ENCODE measurements at places on chromosomes 1 and 21.

- DNase-seq = no peak
Measured at GRCh38 chr1:98975113-98975512, 29.5 kb downstream of the PLPPR5 start.

- no peak for DNase-seq
Measured at GRCh38 chr1:183850852-183851251, 45.9 kb downstream of the RGL1 start.

GRCh38 chr1:78298349-78298748 is 192.4 kb upstream of the PTGFR start:
- DNase-seq = no peak

DNA sequence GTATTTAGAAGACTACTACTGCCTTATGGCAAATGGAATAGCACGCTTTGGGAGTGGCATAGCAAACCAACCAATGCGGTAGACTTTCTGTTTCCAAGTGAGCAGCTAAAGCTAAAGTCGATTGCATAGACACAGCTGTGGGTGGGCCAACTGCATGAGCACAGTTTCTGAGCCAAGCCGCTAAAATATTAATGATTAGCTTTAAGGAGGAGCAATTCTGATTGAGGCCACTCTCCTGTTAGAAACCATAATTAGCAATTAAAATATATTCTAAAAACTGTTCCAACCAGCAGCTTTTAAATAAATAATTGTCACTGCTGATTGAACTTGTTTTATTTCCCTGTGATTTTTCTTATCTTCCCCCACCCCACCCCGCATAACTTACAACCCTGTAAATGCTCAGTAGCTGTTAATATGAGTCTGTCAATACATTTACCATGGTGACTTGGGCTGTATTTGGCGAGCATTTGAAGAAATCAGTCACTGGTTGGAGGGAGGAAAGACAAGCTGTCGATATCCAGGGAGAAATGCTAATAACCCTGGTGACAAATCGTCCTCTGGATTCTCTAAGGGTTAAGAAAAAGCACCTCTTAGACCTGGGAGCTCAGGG is 32.2 kb downstream of the RNF220 start:
- DNase-seq = no peak

GRCh38 chr1:112743174-112744008 is 28.3 kb upstream of the PPM1J start:
- DNase-seq = no peak

GRCh38 chr1:229029879-229030235 is 241.1 kb upstream of the RAB4A start:
- DNase-seq = no peak

- DNase-seq = no peak
Measured at GRCh38 chr1:27884006-27884954, 11.9 kb downstream of the THEMIS2 start.

DNA sequence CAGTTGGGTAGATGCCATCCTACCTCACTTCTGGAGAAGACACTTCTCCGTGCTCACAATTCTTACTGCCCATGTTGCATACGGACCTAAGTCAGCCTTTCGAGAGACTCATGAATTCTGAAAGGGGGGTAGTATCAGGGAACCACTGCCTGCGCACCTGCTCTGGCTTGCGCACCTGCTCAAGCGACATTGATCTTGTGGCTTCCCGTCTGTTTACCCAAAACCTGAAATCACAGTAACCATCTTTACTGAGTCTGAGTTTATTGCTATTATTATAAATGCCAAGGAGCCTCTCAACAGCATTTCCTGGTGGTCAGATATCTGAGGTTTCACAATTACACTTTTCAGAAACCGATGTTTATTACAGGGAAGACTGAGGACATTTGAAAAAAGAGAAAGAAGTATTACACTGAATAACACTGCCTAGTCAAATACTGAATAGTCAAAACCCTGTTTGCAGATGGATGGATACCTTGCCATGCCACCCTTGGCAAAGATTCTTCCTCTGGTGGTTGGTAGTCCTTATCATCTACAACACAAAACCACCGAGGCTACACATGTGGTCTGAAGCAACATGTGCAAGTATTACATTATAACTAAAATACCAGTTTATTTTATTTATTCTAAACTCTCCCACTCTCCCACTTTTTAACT is 208.7 kb downstream of the SIPA1L2 start:
- DNase-seq = no peak

- DNase-seq = peak; percentile 67
Measured at GRCh38 chr1:111441573-111442192, 7.4 kb downstream of the WDR77 start.

- DNase-seq = peak; percentile 62
Measured at GRCh38 chr1:179229214-179230140, at the start of gene ABL2. Gene ABL2, minus strand, starts transcription at chr1:179229677. Its CDS starts 280 bp downstream, at chr1:179229397.

DNA sequence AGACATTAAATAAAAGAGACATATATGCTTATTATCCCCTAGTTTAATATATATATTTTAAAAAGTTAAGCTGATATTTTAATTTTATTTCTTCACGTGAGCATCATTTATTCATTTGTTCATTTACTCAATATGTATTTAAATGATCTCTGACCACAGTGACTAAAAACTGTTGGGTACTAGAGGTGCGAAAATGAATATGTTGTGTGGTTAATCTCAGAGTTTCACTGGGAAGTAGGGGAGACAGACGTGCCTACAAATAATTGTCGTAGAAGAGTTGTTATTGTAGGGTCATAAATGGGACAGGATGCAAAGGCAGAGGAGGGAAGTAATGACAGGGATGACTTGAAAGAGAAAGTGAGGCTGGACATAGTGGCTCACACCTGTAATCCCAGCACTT is 213.0 kb upstream of the CACYBP start:
- DNase-seq = no peak

DNA sequence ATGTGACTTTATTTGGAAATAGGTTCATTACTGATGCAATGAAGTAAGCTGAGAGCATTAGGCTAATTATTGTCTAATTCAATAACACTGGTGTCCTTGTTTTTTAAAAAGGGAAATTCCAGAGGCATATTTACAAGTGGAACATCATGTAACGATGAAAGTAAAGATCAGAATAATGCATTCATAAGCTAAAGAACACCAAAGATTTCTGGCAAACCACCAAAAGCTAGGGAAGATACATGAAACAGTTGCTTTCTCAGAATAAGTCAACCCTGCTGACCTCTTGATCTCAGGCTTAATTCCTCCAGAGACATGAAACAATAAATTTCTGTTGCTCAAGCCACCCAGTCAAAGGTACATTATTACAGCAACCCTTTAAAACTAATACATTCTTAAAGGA is 20.3 kb upstream of the IFI16 start:
- DNase-seq = no peak

DNA sequence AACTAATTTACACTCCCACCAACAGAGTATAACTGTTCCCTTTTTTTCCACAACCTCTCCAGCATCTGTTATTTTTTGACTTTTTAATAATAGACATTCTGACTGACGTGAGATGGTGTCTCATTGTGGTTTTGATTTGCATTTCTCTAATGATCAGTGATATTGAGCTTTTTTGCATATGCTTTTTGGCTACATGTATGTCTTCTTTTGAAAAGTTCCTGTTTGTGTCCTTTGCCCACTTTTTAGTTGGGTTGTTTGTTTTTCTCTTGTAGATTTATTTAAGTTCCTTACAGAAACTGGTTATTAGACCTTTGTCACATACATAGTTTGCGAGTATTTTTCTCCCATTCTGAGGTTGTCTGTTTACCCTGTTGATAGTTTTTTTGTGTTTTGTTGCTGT is 375.2 kb downstream of the MATN1 start:
- DNase-seq = no peak

DNA sequence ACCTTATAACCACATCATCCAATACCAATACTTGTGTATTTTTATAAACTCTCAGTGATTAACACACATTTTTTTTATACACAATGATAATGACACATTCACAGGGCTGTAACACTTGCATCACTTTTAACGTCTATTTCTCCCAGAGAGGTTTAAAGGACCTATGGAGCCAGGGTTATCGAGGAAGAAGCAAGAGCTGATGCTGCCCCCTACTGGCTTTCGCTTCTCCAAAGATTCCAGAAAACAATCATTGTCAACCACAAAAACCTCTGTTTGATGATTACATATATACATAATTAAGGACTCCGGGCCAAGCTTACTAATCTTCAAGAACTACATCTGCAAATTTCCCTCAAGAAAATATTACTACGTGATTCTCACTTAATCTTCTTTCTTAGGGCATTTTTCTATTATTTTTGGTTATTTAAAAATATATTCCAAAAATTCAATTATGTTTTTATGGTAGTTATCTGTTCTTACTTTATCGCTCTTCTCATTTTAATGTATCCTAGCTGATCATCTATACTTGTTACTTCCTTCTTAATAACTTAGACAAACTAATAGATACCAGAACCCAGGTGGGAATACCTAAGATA is 214.5 kb downstream of the VAV3 start:
- peak; percentile 38 for DNase-seq
